Stimulated activated CD8-positive, alpha-beta memory T cell treated with anti-CD3 and anti-CD28 coated beads, Interleukin-4, amount 100 ng/mL, for 4 hours (primary cell): ENCODE measurements at places on chromosomes 6 and 20.

GRCh38 chr20:32150291-32150848 is 40.9 kb downstream of the TM9SF4 start:
- no peak for DNase-seq

DNA sequence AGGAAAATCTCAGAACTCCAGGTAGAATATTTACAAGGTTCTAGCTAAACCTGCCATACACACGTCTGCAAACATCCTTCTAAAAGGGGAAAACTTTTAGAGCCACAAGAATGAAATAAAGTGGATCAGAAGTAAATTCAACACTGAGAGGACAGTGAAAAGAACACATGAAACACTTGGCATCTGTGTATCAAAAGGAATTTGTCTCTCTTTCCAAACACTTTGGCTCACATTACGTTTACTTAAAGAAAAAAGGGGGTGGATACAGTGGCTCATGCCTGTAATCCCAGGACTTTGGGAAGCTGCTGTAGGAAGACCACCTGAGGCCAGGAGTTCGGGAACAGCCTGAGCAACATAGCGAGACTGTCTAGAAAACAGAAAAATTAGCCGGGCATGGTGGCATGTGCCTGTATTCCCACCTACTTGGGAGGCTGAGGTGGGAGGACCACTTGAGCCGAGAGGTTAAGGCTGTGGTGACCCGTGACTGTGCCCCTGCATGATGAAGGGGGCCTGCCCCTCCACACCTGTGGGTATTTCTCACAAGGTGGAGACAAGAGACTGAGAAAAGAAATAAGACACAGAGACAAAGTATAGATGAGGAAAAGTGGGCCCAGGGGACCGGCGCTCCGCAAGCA is 35.4 kb downstream of the NINL start:
- no peak for DNase-seq

GRCh38 chr20:47315339-47316056 is 41.0 kb downstream of the ZMYND8 start:
- DNase-seq: no peak

DNA sequence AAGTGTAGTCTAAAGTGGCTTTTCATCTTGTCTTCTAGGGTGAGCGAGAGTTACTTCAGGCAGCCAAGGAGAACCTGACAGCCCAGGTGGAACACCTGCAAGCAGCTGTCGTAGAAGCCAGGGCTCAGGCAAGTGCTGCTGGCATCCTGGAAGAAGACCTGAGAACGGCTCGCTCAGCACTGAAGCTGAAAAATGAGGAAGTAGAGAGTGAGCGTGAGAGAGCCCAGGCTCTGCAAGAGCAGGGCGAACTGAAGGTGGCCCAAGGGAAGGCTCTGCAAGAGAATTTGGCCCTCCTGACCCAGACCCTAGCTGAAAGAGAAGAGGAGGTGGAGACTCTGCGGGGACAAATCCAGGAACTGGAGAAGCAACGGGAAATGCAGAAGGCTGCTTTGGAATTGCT is 27.1 kb downstream of the C20orf173 start:
- no peak for DNase-seq

DNA sequence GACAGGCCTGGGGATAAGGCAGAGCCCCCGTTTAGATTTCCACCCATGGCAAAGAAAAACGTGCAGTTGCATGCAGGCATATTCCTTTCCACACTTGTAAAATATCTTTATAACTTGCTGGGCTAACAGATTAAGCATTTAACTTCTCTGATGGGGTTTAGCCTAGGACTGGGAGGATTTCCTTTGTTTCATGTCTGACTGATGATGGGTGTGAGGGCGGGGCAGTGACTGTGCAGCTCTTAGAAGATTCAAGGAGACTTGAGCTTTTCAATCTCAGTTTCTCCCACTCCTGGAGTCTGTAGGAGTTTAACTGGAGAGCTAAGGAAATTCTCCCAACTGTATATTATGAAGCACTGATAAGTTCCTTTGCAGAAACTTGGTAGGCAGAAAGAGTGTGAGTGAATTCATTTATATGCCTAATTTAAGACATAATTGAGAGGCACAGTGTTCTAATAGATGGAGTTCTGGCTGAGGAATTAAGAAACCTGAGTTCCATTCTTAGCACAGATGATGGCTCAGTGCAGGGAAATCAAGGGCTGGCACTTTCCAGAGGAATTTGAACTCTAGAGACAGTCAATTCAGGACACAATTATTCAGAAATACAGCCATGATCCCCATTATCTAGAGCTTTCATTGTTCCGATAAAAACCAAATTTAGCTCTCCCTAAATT is 214.6 kb upstream of the CNR1 start:
- no peak for DNase-seq

- DNase-seq: no peak
These were observed 241.9 kb downstream of the EPHA7 start for GRCh38 chr6:93177438-93177837.

DNA sequence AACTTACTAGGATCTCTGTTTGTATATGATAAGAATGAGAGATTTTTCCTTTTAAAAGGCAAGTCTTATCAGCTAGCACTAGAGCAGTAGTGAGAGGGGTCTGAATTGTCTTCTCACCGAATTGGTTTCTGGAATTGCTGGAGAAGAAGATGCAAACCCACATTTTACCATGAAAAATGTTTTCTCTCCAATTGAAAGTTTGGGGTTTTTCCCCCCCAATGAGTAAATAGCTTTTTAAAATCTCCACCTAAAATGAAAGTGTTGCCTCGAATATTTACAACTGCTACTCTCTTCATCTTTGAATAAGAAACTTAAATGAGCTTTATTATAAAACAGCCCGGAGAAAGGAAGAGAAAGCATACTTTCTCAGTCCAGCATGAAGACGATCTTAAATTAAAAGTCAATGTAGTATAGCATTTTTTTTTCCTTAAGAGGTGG is 1.8 kb downstream of the TCF21 start:
- DNase-seq: no peak

DNA sequence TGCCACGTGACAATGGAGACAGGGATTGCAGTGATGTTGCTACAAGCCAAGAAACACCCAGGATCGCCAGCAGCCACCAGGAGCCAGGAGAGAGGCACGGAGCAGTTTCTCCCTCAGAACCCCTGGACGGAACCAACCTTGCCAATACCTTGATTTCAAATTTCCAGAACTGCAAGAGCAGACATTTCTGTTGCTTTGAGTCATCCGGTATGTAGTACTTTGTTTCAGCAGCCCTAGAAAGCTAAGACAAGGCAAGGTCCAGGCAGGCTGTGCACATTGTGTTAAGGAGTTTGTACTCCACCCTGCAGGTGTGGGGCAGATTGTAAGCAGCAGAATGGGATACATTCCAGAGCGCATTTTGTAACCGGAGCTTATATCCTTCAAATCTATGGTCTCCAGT is 48.3 kb downstream of the TRERF1 start:
- DNase-seq: no peak

- DNase-seq: no peak
These were observed 1308.1 kb upstream of the GJE1 start for GRCh38 chr6:140824595-140824994.

DNA sequence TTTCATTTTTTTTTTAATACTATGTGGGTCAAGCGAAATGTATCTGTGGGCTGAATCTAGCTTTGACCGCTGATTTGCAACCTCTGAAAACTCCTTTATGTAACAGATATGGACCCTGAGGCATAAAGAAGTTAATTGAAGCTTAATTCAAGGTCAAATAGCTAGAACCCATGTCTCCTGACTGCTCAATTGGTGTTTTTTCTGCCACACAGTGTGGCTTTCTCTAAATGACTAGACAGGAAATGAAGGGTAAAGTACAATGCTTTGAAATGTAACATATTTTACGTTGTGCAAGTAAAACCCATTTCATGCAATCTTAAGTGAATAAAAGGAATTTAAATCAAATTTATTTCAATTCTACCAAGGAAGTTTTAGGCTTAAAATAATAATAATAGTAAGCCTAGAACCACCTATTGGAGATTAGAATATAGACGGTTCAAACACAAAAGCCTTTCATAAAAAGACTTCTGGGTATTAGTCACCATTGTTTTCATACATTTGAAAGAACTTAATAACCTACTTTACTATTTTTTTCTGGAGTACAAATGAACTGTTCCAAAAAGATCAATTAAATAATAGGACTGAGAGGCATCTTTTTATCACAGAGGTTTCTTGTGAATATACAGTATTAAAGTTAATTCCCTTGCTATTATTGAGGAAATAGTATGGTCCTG is 279.8 kb downstream of the EPHA7 start:
- DNase-seq: no peak

- DNase-seq: no peak
These were observed 64.2 kb downstream of the LMBRD1 start for GRCh38 chr6:69732640-69733039.

DNA sequence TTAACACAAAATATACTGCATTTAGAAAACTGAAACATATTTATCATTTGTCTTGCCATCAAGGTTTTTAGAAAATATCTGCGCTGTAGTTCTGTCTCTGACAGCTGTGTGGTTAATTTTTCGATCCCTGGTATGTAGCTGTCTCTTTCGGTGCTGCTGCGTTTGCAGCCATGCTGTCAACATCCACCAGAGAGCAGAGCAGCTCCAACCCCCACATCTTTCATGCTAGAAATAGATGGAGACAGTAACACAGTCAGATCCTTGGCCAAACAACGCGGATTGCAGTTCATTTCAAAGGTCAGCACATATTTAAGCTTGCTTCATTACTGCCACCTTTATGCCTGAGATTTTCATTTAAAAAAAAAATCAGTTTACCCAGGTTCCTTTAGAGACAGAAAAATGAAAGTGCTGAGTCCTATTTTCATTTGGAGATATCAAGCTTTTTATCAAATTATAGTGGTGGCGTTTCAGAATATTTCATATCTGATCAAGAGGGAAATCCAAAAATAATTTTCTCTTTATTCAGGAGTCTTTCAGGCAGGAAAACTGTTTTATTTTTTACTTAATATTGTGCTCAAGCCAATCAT is 157.7 kb upstream of the MMS22L start:
- DNase-seq: no peak

DNA sequence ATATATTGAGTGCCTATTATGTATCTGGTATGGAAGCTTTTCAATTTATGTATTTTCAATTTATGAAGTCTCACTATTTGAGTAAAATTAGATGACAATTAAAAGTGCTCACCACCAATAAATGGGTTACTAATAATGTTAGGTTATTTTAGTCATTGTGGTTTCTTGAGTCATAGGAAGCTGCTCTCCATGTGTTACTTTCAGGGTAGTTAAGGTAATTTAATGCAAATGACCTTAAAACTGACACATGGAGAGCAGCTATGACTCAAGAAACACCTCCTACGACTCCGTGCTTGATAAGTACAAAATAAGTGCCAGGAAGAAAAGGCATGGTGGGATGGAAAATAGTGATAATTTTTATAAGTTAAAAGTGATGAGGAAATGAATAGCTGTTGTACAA is 16.5 kb upstream of the TINAG start:
- no peak for DNase-seq

GRCh38 chr6:44074439-44074812 is 52.8 kb downstream of the MRPL14 start:
- peak; percentile 38 for DNase-seq

DNA sequence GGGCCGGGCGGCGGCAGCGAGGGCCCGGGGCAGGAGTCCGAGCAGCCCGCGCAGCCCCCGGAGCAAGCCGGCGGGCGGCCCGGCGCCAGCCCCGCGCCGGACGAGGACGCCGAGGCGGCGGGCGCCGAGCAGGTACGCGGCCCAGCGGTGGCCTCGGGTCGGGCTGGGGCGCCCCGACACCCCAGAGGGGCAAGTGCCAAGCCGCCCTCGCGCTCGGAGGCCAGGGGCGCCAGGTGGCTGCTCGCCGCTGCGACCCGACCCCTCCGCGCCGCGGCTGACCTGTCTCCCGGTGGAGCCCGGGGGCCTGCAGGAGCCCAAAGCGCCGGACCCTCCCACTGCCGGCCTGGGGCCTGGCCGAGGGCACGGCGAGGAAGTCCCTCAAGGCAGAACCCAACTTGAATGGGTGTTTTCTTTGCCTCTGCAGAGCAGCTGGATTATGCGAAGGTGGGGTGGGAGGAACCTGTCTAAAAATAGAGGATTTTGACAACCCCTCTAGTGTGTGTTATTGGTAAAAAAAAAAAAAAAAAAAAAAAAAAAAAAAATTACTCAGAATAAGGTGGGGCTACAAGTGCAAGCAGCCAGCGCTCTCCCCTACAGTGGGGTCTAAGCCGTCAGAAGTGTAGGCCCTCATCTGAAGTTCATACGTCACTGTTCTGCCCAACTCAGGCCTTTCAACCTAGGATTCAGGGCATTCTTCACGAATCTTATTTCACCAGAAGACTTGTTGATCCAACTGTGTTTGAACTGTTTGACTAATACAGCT is 609 bp downstream of the OGFRL1 start:
- DNase-seq: no peak

DNA sequence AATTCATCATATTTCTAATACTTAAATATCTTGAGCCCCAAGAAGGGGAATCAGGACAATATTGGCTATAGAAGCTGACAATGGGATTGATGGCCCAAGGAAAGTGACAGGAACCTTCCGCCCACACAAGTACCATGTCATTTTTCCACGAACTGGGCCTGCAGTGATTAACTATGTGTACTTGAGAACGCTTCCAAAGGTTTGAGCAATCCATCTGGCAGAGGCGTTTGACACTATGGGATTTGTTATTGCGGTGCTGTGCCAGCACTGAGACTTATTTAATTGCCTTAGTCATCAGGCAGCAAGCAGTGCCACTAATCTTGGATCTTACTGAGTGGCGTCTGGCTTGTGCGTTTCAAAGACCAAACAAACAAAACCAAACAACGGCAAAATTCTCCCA is 135.6 kb upstream of the UST start:
- DNase-seq: no peak

- no peak for DNase-seq
These were observed 133.8 kb downstream of the SNX5 start for GRCh38 chr20:17834804-17835203.

DNA sequence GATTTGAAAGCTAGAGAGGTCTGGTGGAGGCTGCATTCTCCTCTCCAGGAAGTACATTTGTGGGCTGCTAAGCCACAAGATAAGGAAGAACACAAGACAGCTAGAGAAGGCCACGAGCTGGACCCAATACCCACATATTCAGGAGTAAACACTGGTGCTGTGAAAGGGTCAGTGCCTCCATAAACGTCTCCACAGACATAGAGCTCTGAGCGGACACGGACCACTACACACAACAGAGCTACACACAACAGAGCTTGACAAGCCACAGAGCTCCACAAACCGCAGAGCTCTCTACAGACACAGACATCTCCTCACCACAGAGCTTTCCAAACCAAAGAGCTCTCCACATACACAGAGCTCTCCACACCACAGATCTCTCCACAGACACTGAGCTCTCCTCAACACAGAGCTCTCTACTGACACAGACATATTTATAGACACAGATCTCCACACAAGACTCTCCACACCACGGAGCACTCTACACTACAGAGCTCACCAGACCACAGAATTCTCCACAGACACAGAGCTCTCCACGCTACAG is 51.9 kb downstream of the ERMARD start:
- DNase-seq: no peak

DNA sequence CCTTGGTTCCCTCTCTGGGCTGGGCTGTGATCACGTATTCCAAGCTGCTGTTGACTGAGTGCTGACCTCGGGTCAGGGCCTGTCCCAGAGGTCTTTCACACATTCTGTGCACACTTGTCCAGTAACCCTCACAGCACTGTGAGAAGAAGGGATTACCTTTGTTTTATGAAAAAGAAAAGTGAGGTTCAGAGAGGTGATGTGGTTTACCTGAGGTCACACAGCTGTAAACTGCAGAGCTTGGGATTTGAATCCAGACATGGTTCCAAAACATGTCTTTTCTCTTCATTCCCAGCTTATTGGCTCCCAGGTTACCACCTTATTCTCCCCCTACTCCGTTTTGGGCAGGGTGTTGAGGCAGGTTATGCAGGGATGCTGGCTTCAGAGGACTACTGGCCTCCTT is 28.4 kb upstream of the CDH22 start:
- no peak for DNase-seq
